ENCODE measurements at places on chromosomes 7 and 10. TPM values are rescaled to one million over a fixed set of nuclear protein-coding genes. Genes with fewer than 3 reads are reported as not detected.

TDRD1 gene
- total RNA-seq, result not detected

GPR146 gene
- total RNA-seq, result 3.4 TPM

ENKUR gene
- total RNA-seq, result 0.22 TPM

GPR158 gene
- 0.12 TPM for total RNA-seq

CDHR3 gene
- total RNA-seq, result 3.1 TPM

KIAA1549 gene
- 11.1 TPM for total RNA-seq

TUBAL3 gene
- not detected for total RNA-seq

PRSS37 gene
- not detected for total RNA-seq

HABP2 gene
- not detected for total RNA-seq

CRYGN gene
- not detected for total RNA-seq

RASA4B gene
- 1.7 TPM for total RNA-seq
